Hypothalamus (tissue), 51 donors: ENCODE measurements at places on chromosomes 2 and 18.

DNA sequence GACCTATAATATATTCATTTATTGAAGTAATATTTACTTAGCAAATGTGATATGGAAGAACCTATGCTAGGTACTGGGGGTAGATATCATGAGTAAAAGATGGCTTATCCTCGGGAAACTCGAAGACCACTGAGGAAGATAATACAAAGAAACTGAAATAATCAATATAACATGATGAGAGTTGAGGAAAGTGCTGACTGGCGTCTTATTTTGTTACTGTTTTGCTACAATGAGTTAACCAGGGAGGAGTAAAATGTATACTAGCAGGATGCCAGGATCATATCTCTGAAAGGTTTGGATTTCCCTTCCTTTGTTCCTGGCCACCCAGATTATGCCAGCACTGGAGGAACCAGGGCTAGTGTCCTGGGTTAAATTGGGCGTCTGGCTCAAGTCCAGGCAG is 111.7 kb upstream of the SPATS2L start:
- DNase-seq: no peak

- no peak for DNase-seq
These were observed 175.0 kb upstream of the PARD3B start for GRCh38 chr2:204370172-204370718.

DNA sequence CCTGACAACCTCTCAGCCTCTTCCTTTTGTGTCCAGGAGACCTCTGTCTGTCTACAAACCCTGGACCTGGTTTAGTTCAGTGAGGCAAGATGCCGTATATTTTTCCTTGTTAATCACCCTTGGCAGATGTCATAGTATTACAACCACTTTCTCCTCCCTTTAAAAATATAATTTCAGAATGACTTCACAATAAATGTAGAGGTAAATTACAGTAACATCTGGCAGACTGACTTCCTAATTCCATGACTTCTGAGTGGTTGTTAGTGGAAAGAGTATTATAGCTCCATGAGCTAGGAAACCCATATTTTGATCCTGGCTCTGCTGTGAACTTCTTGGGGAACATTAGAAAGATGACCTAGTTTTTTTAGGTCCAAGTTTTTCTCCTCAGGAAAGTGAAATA is 39.5 kb downstream of the SPATS2L start:
- no peak for DNase-seq

DNA sequence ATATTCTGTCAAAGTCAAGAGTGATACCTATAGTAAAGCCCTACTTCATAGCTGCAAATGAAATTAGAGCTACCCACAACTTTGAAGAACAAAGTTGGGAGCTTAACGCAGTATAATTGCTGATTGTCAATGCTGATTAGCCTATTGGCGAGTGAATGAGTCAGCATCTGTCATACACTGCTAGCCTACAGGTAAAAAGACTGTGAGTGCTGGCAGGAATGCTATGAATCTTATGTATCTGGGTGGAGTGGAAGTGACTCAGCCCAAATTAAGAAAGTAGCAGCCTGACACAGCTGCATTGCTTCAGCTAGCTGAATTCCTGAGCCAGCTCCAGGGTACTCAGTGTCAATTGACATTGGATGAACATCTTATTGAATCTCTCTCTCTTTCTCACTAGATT is 179.4 kb upstream of the DCC start:
- no peak for DNase-seq

- no peak for DNase-seq
These were observed 120.4 kb downstream of the LIPG start for GRCh38 chr18:49682173-49682802.
